ENCODE measurements at places on chromosomes 7 and 10.

- DNase-seq = peak; percentile 64
These were observed 472.9 kb upstream of the AKR1E2 start for GRCh38 chr10:4353059-4353655.

- DNase-seq = peak; percentile 65
These were observed 10.4 kb upstream of the SMC3 start for GRCh38 chr10:110556969-110557601.

DNA sequence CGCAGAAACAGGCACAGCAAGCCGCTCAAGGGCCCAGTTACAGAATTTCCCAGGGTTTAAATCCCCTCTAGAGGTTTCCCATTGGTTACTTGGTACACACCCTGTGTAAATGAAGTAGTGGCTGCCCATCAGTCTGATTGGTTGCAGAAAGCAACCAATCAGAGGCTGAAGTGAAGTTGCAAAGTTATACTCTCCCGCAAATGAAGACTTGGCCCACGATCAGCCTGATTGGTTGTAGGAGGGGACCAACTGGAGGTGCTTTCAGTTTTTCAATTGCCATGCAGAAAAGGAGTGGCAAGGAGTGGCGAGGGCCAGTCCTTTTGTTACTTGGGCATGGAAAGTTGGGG is 909.2 kb upstream of the AUTS2 start:
- DNase-seq = peak; percentile 18

GRCh38 chr10:12614177-12614995 is 265.0 kb downstream of the CAMK1D start:
- DNase-seq = no peak

DNA sequence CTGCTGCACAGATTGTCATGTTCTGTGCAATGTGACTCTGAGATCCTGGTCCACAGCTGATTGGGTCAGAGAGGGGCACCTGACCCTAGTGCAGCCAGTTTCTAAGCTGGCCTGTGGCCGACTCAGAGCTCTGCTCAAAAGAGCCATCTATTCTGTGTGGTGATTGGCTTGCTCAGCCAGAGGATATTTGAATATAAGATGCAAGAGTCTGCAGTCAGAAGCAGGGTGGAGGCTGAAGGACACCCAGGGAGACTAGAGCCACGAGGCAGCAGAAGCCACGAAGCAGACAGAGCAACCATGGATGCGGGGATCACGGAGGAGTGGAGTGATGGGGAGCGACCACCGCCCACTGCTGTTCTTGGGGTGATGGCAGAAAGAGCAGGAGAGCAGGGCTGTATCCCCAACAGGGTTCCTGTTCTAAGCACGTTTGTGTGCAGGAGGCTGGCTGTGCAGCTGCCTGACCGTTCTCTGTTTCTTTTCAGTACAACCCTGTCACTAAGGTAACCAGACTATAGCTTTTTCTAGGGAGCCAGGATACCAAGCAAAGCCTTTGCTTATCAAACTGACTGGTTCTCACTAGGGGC is 19.5 kb upstream of the RHEB start:
- peak; percentile 33 for DNase-seq

DNA sequence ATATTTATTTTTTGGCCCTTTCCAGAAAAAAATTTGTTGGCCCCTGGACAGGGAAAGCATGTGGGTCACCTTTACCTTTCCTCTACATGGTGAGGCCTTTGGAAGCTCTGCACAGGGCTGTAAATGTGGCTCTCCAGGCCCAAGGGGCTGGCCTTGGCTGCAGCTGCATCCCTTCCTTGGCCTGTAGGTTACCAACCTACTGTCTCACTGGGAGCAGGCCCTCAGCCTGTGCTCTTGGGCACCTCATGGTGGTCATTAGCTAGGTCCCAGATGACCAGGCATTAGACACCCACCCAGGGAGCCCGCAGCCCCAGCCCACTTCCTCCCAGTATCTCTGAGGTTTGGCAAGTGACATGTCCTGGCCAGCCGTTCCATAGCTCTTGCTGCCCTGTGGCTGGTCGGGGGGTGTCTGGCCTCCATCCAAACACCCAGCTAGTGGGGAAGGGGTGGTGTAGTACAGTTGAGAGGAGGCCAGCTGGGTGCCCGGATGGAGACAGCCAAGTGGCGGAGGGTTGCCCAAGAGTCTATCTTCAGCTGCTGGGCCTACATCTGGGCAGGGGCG is 7.1 kb upstream of the CPA5 start:
- no peak for DNase-seq

DNA sequence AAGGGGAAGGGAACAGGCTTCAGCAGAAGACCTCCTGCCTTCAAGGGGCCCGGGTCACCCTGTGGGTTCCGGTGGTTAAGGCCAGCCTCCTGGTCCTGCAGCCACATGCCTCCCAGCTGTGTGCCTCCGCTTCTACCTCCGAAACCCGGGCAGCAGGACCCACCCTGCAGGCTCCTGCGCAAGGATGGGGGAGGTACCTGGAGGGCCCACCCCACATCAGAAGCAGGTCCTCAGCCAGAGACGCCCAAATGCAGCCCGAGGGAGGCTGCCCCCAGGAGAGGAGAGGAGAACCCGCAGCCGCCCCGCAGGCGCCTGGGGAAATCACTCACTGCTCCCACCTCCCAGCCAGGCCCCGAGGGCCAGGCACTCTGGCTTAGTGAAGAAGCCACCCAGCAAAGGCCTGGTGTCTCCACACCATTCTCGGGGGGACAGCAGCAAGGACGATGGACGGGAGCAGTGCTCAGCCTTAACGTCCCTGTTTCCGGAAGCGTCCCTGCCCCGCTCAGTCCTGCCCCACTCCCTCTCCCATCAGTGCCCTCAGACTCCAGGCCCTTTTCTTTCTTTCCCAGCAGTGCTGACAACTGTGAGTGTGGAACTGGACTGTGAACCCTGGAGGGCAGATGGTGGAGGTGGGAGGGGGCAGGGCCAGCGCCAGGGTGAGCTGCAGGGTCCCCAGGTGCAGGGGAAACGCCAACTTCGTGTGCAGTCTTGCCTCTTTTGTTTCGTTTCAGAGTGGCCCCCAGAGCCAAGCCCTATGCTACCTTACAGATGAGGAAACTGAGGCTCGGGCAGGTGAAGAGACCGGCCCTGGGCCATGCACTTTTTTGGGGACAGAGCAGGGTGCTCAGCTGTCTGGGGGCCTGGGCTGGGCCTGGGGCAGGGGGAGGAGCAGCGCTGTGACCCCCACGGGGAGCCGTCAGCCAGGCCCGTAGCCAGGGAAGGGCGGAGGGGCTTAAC is 138.0 kb downstream of the FAM53B start:
- DNase-seq = no peak

DNA sequence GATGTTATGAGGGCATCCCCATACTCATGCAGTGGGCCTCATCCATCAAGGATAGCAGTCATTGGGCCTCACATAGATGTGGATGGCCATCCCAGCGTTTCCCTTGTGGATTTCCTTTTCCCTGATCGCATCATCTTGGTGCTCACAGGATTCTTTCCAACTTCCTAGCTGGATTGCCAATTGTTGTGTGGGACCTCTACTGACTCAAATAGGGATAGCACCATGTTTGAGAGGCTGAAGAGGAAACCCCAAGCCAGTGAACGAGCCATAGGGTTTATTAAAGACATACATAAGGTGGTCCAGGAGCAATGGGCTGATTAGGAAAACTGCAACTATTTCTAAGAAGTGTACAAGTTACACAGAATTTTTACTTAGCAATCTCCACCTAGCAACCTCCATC is 21.8 kb downstream of the ASZ1 start:
- DNase-seq = no peak

DNA sequence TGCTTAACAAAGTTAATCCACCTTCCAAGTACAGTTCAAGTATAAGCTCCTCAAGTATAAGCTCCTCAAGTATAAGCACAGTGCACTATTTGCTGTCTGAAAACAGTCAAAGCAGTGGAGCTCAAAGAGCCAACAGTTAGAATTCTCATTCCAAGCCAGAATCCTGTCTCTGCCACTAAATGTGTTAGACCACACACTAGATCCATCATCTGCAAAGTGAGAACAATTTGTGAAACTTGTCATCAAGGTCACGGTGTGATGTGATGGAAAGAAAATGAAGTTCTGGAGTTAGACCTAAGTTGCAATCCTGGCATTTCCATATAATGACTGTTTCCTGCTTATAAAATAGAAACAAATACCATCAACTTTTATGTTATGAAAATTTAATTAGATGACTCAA is 602.5 kb downstream of the TNS3 start:
- peak; percentile 31 for DNase-seq

DNA sequence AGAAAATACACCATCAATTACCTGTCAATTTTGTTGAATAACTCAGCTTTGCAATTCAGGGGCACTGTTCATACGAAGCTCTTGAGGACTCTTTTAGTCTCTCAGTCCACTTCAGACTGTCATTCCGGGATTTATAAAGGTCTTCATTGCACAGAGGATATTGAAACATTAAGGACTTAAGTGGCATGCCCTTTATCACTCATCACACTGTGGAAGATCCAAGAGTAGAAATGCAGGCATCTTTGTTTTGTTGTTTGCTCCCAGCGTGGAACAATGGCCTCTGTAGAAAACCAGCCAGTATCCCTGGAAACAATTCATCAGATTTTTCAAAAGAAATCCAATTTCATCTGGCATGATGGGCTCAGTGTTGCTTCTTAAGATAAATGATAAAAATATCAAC is 66.3 kb upstream of the LRGUK start:
- no peak for DNase-seq

DNA sequence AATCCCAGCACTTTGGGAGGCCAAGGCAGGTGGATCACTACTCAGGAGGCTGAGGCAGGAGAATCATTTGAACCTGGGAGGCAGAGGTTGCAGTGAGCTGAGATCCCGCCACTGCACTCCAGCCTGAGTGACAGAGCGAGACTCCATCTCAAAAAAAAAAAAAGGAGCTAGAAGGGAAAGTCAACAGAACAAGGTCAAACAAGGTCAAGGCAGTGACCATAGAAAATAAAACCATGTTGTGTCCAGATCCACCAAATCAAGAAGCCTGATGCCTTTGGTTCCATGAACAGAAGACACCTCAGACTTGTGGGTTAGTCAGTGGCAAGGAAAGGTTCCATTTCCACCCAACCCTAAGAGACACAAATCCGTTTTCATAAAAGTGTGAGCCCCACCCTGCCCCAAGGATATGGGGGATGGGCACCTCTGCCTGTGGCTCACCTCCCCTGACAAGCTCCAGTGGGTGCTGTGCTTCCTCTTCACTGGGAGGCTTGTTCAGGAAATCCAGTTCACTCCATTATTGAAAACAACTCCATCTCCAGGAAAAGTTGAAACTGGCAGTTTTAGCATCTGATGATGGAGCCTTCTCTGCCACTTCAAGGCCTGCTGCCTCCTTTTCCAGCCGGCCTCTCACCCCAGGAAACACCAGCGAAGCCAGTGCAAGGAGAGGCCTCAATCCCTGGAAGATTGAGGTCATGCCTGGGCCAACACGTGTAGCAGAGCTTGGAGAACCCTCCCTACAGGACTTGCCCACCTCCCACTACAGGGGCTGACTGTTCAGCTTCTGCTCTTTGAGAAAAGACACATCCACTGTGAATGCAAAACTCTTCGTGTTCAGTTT is 152.9 kb downstream of the NRF1 start:
- DNase-seq = no peak

DNA sequence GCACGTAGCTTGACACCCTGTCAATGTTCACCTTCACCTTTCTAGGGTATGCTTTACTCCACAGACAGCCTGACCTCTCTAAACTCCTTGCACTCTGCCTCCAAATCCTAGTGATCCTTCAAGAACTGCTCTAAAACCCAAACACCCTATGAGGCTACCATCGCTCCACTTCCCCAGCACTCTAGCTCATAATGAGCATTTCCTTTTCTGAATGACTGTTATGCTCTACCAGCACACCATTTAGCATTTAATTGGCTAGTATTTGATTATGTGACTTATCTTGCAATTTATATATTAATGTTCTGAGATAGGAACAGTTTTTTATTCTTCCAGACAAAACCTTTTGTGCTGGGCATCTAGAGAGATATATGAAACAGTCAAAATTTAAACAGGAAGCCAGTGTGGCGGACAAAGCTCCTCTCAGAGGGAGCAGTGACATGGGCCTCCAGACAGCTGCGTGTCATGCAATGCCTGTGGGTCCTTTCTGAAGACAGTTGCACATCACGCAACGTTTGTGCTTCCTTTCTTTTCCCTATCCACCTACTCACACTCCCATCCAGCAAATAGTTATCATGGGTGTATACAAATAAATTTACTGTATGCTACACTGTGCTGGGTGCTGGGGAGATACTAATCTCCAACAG is 86.3 kb downstream of the ALOX5 start:
- DNase-seq = no peak

DNA sequence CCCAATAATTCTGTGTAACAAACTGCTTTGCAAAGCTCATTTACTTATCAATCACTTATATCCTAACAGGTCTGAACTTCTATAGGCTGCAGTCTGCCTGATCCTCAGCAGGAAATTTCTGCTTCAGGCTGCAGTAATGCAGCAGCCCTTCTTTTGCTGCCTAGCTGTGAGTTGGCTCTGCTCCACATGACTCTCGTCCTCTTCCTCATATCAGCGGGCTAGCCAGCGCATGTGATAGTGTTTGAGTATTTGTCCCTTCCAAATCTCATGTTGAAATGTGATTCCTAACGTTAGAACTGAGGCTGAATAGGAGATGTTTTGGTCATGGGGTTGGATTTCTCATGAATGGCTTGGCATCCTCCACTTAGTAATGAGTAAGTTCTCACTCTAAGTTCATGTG is 387.8 kb downstream of the SEMA3D start:
- DNase-seq = no peak

DNA sequence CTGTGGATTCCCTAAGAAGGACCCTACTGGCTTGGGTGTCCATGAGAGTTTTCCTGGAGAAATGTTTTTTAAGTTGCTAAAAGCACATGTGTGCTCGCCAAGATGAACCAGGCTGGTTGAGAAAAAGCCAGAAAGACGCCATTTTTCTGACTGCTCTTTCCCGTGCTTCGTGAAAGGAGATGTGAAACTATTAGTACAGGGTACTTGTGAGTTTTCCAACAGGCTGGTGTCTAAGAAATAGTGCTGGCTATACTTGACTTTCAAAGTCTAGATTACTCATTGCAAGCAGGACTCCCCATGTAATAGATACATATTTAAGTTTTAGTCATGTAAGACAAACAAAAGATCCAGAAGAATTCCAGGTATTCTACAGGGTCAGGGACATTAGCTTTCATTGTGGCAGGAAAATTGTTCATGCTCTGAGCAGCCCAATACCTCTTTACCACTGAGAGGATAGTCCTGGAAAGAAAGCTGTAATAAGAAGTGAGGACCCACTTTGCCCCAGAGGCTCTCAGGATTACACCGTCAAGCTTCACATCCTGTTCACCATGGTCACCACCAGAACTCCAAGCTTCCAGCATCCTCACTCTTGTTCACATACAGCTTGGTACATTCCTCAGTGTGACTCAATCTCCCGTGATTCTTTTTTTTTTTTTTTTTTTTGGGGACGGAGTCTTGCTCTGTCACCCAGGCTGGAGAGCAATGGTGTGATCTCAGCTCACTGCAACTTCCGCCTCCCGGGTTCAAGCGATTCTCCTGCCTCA is 43.8 kb upstream of the ICA1 start:
- no peak for DNase-seq

DNA sequence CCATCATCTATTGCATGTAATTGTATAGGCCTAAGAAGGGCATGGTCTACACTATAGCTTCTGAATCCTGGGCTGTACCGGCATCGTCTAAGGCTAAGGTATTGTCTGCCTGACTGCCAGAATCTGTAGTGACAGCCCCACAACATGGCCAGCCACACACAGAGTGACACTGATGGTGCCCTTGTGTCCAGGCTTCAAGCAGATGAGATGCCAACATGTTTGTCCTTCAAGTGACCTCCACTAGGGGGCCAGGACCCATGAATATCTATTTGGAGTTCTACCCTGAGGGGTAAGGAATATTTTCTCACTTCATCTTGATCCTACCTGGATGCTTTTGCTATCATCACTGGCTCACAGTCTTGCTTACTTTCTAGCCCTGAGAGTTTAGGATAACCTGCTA is 1.5 kb downstream of the CYP3A7 start:
- DNase-seq = no peak

GRCh38 chr10:19920075-19920726 is 104.0 kb downstream of the PLXDC2 start:
- DNase-seq = no peak
